ENCODE measurements at places on chromosomes 12 and 14.

GRCh38 chr14:22200977-22201605, 387.9 kb downstream of the DAD1 start:
- peak; percentile 20 for DNase-seq

DNA sequence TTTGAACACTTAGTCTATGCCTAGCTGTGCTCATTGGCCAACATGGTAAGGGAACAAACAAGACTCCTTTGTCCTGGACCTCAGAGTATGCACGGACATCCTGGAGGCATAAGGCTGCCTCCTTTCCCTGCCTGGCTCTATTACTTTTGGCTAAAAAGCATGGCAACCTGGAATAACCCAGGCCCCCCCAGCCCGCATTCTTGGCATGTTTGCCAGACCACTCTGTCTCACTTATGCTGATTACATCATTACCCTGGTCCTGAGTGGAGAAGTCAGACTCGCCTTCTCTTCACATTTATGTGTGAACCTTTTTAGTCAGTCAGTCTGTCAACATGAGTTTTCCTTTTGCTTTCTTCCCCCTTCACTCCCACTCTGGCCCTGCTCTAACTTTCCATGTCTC, 58.0 kb upstream of the ELK3 start:
- DNase-seq = no peak

DNA sequence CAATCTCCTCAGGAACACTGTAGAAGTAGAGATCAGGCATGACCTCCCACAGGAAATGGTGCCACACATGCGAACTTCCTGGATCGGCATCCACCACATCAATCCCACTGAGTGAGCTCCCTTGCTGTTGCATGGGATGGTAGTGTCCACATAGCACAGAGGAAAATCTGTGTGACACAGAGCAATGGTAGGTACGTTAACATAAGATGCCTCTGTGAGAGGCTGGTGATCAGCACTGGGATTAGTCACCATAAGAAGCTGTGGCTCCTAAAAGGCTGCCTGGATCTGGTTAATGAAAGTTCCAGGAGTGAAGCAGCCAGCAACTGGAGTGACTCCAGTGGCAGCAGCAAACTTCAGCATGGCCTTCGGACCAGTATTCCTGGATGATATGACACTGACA, 21.8 kb downstream of the WDHD1 start:
- no peak for DNase-seq

- no peak for DNase-seq
Observed at GRCh38 chr12:128276471-128276870, 9.5 kb downstream of the TMEM132C start.

DNA sequence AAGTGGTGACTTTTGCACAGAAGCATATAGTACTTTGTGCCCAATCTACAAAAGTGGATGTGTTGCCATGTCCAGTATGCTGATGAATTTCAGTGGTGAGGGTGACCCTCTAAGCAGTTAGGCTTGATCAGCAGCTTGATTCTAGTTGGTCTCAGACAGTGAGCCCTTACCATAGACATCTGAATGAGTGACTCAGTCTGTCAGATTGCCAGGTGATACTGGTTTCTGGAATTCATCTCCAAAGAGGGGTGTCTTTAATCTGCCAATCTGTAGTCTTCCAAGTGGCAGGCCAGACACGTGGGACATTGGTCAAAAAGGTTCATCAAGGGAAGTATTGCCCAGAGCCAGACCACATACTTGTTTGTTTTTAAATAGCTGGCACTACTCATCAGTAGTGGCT, 187.4 kb upstream of the SLC16A7 start:
- no peak for DNase-seq

GRCh38 chr12:52826611-52827498, 7.3 kb downstream of the KRT79 start:
- DNase-seq = no peak

- no peak for DNase-seq
Observed at GRCh38 chr14:87149583-87150354, 843.2 kb downstream of the GALC start.

GRCh38 chr14:105897725-105898113, 371.3 kb downstream of the TMEM121 start:
- DNase-seq = no peak

DNA sequence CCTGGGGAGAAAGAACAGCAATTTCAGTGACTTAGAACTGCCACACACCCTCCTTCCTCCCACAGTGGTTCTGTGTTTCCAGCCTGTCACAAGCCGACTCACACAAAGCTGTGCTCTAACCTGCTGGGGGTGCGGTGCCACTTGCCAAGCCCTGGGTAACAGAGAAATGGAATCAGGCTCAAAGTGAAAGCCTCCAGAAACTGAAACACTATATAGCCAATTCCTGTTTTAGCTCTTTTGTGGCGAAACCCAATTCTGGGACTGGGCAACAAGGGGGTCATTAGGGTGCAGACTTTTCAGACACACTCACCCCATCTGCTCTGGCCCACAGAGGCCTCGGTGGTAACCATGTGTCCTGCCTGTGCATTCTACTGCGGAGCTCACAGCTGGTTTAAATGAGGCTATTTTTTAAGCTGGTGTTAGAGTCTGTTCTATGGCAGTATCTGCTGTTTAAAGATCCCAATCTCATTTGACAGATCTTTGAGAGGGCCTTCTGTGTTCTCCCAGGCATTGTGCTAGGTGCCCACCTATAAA, 15.2 kb upstream of the ACTR6 start:
- no peak for DNase-seq

DNA sequence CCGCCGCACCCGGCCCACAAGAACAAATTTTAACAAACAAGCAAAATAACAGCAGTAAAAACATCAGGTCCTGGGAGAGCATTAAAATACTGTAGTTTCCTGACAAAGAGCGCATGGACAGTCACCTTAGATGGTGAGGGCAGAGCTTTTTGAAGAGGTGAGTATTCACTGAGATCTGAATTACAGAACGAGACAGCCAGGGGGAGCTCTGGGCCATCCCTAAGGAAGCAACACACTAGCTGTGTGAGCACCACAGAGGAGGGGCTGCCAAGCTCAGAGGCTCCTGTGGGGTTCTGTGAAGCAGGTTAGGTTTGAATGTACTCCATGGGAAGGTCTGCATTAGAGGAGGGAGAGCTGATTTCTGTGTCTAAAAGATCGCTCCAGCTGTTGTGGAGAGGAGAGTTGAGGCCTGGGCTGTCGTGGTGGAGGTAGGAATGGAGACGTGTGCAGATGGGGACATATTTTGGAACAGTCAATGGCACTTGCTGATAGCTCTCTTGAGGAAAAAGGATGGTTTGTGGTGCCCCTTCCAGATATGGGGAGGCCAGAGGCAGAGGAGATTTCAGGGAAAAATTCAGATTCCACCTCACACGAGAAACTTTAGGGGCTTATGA, 72.9 kb downstream of the TRAFD1 start:
- peak; percentile 26 for DNase-seq

DNA sequence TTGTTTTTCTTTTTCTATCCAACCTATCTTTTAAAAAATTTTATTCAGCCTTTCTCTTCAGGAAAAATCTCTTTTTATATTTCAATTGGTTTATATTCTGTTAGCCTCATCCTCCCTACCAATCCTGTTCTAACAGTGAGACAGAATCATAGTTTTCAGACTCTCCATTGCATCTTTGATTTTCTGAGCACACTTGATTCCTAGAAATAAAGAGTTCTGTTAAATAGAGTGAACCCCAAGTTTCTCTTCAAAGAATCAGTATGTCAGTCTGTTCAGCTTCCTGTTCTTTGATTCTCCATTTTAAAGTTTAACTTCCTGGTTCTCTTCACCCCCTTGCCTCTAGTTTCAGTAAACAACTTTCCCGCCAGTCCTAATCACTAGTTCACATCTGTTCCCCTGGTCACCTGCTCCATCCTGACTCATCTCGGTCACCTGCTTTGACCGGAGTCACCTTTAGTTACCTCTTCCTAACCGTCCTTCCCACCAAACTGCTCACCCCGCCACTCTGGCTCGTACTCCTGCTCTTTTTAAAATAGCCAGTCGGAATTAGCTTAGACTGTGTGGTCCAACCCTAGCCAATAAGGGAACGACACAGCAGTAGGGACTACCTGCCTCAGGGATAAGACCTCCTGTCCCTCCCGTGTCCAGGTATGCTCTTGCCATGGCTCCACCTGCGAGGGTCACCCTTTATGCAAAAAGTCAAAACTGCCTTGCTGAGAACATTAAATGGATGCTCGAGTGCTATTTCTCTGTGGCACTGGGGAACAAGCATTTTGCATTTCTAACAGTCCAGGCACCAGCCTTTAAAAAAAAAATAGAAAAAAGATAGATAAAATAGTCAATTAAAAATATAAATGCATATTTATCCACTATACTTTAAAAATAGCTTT, 48.4 kb downstream of the DDX51 start:
- DNase-seq = no peak

DNA sequence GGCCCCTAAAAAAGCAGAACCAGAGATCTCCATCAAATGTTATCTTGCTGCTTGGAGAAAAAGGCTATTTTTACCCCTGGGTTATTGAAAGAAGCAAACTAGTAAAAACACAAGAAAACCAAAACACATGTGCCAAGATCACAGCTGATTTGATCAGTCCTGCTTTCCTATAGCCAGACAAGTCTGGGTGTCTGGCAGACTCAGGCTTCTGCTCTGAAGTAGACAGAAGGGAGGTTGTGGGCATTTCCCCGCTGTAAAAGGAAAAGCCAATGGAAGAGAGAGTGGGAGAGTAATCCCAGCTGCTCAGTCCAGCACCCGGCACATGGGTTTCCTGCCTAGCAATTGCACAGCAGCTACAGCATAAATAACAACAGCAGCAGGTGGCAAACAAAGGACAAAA, 177.9 kb downstream of the PHLDA1 start:
- DNase-seq = no peak

DNA sequence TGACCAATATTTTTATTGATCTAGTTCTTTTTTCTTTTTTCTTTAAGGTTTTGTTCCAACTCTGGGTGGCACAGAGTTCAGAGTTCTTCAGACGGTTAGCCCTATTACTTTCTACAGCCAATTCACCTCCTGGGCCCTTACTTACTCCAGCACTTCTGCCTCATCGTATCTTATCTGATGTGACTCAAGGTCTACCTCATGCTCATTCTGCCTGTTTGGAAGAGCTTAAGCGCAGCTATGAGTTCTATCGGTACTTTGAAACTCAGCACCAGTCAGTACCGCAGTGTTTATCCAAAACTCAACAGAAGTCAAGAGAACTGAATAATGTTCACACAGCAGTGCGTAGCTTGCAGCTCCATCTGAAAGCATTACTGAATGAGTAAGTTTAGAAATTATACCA, 64.7 kb downstream of the VEZT start:
- no peak for DNase-seq
